Breast epithelium (tissue), 4 donors: ENCODE measurements at places on chromosomes 6 and 20. TPM values are rescaled to one million over a fixed set of nuclear protein-coding genes. Genes with fewer than 3 reads are reported as not detected.

Gene MBOAT1
- 38.6 TPM for total RNA-seq

Gene KDM1B
- total RNA-seq, result 14.4 TPM

DNA sequence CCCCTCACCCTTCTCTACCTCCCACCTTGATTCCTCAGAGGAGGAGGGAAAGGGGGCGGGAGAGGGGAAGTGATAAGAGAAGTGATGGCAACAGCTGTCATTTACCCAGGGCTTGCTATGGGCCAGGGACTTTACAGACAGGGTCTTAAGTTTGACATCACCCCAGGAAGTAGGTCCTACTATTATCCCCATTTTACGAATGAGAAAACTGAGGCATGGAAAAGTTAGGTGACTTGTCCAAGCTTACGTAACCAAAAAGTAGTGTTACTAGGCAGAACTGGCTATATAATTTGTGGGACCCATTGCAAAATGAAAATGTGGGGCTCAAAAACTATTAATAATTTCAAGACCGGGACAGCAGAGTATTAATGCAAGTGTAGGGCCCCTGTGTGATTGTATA, 10.5 kb upstream of the FANCE start:
- no peak overlapping the region for H3K27ac ChIP-seq
- no peak overlapping the region for H3K4me3 ChIP-seq
- no peak for DNase-seq

DNA sequence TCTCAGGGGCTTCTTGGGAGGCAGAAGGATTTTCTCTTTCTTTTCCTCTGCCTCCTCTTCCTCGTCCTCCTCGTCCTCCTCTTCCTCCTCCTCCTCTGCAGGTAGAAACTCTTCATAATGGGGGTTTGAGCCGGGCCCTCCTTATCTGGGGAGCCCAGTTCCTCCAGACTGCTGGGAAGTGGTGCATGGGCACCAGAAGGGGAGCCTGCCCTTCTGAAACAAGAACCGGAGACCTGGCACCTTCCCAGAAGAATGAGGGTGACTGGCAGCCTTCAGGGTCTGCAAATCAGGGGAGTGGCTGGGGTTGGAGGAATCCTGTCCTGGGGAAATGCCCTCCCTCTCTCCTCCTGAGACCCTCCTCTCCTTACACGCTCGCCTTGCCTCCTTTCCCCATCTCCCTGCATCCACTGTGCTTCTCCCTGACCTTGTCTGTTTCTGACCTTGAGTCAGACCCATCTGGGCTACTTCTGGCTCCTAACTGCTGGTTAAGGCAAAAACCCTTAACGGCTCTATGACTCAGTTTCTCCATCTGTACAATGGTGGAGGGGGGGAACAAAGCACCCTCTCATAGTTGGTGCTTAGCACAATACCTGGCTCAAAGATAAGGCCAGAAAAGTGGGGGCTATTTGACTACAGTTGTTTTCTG, 1.7 kb downstream of the TULP1 start:
- no peaks in the 10 kb centered on the region for H3K36me3 ChIP-seq
- no peaks in the 10 kb centered on the region for H3K4me1 ChIP-seq
- DNase-seq, result no peak
- peaks cover 33% of the 10 kb centered on the region for H3K27me3 ChIP-seq

DNA sequence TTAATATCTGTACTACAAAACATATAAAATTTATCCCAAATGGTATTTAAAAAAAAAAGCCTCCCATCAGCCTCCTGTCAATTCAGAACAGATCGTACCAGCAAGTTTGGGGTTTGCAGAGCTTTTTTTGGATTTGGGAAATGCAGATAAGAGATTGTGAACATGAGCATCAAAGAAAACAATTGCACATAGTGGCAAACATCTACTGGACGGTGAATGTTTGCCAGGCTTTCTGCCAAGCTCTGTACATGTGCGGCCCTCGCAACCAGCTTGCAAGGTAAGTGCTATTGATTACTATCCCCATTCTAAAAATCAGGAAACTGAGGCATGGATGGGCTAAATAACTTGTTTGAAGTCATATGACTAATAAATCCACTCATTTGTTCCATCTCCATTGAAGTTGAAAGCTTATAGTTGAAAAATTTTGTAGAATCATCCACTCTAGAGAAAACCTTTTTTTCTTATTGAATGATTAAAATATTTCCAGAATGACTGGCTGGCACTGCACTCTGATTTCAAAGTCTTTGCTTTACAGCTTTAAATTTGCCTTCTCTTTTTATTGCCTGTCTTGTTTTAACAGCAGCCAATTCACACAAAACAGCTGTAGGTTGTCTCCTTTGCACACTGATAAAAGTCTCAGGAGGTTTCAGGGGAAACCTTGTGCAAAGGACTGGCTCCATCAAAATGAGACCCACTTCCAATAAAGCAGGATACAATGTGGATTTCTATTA, 37.4 kb upstream of the SIRT5 start:
- no peak overlapping the region for H3K4me3 ChIP-seq
- H3K36me3 ChIP-seq, result no peaks in the 10 kb centered on the region
- H3K27ac ChIP-seq, result no peak overlapping the region
- no peak for DNase-seq
- no peaks in the 10 kb centered on the region for H3K27me3 ChIP-seq

DNA sequence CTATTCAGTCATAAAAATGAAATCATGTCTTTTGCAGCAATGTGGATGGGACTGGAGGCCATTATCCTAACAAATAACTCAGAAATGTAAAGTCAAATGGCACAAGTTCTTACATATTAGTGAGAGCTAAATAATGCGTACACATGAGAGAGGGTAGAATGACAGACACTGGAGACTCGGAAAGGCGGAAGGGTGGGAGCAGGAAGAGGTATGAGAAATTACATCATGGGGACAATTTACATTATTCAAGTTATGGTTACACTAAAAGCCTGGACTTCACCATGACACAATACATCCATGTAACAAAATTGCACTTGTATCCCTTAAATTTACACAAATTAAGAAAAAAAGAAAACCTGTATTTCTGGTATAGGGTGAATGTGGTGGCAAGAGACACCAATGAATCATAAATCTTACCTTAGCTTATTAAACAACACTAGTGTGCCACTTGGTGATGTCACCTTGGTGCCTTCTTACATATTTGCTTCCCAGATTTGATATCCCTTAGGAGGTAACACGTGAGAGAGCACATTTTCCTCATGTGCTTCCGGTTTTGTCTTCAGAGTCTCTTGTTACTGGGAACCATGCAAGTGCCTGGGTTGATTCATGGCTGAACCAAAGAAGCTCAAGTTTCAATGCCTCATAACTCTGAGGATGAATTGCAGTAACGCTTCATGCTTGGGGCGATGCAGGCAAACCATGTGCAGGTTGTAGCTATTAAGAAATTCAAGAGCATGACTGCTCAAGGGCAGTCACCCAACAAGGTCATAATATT, 84.6 kb downstream of the DCDC2 start:
- H3K27me3 ChIP-seq, result no peaks in the 10 kb centered on the region
- no peak overlapping the region for H3K27ac ChIP-seq
- DNase-seq, result no peak
- H3K4me1 ChIP-seq, result no peaks in the 10 kb centered on the region
- no peak overlapping the region for H3K4me3 ChIP-seq
